Neural crest cell (in vitro differentiated cells): ENCODE measurements at places on chromosomes 5 and 9. TPM values are rescaled to one million over a fixed set of nuclear protein-coding genes. Genes with fewer than 3 reads are reported as not detected.
A peak's percentile ranks its signal among the peaks of the same experiment; 100 is the strongest.

DNA sequence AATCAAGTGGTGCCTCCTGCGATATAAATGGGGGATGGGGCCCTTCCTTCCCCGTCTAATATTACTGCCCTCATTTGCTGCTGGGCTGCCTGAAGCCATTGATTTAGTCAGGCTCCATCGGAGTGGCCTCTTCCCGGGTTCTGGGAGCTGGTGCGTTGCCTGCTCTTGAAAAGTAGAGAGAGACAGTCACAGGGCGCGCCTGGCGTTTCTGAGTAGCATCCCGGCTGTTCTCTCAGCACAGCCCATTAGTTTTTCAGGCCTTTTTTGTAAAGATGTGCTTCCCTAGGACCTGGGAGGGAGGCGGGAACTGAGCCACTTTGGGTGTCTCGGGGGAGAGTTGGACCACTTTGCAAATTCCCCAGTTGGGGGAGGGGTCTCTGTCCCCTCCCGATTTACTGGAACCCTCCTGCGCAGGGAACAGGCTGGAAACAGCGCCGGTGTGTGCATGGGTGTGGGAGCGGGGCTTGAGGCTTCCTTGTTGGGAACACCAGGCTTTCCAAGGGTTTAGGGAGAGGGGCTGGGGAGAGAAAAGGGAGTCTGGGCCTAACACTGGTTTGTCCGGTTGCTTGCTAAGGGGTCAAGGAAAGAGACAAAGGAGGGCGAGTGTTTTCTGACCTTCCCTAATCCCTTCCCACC is 4.7 kb downstream of the PRDM6 start:
- peaks cover 96% of the 10 kb centered on the region for H3K27me3 ChIP-seq
- H3K27ac ChIP-seq = no peak overlapping the region
- peaks cover 16% of the 10 kb centered on the region for H3K4me1 ChIP-seq
- no peaks in the 10 kb centered on the region for H3K36me3 ChIP-seq
- H3K4me3 ChIP-seq = peak overlapping the region; percentile 65

DNA sequence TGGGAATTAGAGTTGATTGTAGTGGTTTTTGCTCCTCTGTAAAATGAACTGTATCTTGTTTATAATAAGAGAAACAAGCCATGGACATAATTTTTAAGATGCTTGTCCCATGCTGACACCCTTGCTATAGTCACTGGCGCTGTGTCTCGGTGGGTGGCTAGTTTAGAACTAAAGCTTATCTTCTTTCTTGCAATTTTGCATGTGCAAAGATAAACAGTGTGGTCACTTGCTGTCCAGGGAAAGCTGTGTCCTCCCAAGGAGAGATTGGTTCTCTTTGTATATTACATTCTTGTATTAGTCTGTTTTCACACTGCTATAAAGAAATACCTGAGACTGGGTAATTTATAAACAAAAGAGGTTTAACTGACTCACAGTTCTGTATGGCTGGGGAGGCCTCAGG is 143.8 kb downstream of the MELK start:
- no peaks in the 10 kb centered on the region for H3K4me1 ChIP-seq
- H3K36me3 ChIP-seq = no peaks in the 10 kb centered on the region
- H3K4me3 ChIP-seq = no peak overlapping the region
- H3K27me3 ChIP-seq = peaks cover 20% of the 10 kb centered on the region
- DNase-seq = no peak

DNA sequence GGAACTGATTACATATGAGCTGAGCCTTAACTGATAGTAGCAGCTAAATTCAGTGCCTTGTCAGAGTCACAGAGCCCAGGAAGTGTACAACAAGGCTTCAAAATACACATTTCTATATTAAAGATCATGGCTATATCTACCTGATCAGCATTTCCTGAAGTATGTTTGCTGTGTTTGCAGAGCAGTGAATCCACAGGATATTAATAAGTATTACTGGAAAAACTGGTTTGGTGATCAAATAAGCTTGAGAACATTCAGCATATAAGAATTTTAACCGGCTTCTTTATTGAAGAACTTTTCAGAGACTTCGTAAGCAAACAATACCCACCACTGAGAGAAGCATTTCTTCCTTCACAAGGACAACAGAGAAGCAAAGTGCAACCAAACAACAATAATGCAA is 227.0 kb downstream of the ELAVL2 start:
- no peaks in the 10 kb centered on the region for H3K27me3 ChIP-seq
- H3K4me1 ChIP-seq = peaks cover 13% of the 10 kb centered on the region
- H3K36me3 ChIP-seq = no peaks in the 10 kb centered on the region
- no peak overlapping the region for H3K4me3 ChIP-seq
- H3K27ac ChIP-seq = no peak overlapping the region

DNA sequence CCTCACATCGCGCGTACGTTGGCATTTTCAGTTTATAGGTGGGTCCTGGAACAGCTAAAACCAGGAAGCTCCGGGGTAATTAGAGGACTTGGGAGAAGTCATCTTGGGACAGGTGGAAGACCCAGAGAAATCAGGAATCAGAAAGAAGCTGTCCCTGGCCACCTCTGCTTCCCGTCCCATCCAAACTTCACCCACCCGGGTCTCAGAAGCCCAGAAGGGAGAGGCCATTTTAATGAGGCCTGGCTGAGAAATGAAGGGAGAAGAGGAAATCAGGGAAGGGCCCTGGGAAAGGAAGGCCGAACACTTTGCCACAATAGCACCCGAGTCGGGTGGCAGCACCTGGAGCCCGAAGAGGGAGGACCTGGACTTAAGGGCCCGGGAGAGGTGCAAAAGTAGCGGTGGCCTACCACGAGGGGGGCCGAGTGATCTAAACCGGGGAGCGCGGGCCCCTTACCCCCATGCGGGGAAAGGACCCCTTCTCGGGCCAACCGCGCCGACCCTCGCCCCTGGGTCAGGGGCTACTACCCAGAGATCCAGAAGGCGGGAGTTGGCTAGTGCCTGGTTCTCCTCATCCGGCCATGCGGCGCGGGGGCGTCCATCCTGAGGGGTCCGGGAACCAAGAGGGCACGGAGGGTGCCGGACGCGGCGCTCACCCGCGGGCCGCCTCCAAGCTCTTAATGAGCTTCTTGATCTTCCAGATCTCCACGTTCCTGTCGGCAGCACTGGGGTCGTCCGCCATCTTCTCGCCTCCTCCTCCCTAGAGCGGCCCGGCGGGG is 668 bp downstream of the ETF1 start:
- H3K4me1 ChIP-seq = peaks cover 55% of the 10 kb centered on the region
- H3K27me3 ChIP-seq = no peaks in the 10 kb centered on the region
- H3K4me3 ChIP-seq = peak overlapping the region; percentile 100
- H3K36me3 ChIP-seq = peaks cover 7% of the 10 kb centered on the region
- no peak for DNase-seq

DNA sequence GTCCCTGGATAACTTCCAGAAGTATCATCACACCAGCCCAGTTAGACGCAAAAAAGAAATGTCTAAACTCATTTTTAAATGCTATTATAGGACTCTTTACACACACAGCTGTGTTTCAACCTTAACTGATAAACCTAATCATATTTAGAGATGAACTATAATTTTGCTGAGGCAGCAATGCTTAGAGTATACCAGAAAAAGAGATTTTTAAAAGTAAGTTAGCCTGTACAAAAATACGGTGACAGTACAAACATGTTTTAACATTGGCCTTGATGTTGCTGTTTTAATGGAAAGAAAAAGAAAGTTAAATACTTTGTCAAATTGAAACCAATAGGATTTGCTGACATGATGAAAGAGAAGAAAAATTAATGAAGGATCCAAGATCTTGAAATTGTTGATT is 1341.2 kb upstream of the CDH6 start:
- no peaks in the 10 kb centered on the region for H3K36me3 ChIP-seq
- H3K27ac ChIP-seq = no peak overlapping the region
- H3K27me3 ChIP-seq = no peaks in the 10 kb centered on the region
- no peak overlapping the region for H3K4me3 ChIP-seq
- DNase-seq = no peak
- H3K4me1 ChIP-seq = no peaks in the 10 kb centered on the region

- peak overlapping the region; percentile 9 for H3K27ac ChIP-seq
- H3K27me3 ChIP-seq = no peaks in the 10 kb centered on the region
- peaks cover 51% of the 10 kb centered on the region for H3K36me3 ChIP-seq
- no peaks in the 10 kb centered on the region for H3K4me1 ChIP-seq
- no peak for DNase-seq
Observed at GRCh38 chr5:131406975-131407638, 143.3 kb downstream of the CDC42SE2 start.

- no peaks in the 10 kb centered on the region for H3K4me1 ChIP-seq
- no peaks in the 10 kb centered on the region for H3K27me3 ChIP-seq
- DNase-seq = no peak
- no peak overlapping the region for H3K27ac ChIP-seq
- H3K4me3 ChIP-seq = no peak overlapping the region
Observed at GRCh38 chr9:115353681-115354080, 235.7 kb upstream of the TNC start.

DNA sequence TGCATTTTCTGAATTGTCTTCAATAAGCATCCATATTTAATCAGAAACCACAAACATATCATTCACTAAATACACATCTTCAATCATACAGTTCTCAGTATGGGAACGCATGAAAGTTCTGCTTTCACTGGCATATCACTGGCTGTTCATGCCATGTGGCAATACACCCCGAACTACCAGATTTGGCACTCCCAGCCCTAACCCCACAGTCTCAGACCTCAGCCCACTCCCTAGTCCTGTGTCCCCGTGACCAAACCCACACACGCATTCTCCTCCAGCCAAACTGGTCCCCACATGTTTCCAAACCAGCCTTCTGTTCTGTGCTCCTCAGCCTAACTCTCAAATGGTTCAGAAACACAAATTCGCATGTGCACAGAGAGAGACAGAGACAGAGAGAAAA is 20.6 kb downstream of the KCNMB1 start:
- no peaks in the 10 kb centered on the region for H3K4me1 ChIP-seq
- no peaks in the 10 kb centered on the region for H3K27me3 ChIP-seq
- no peak overlapping the region for H3K4me3 ChIP-seq
- no peak overlapping the region for H3K27ac ChIP-seq
- H3K36me3 ChIP-seq = no peaks in the 10 kb centered on the region
- DNase-seq = no peak

DNA sequence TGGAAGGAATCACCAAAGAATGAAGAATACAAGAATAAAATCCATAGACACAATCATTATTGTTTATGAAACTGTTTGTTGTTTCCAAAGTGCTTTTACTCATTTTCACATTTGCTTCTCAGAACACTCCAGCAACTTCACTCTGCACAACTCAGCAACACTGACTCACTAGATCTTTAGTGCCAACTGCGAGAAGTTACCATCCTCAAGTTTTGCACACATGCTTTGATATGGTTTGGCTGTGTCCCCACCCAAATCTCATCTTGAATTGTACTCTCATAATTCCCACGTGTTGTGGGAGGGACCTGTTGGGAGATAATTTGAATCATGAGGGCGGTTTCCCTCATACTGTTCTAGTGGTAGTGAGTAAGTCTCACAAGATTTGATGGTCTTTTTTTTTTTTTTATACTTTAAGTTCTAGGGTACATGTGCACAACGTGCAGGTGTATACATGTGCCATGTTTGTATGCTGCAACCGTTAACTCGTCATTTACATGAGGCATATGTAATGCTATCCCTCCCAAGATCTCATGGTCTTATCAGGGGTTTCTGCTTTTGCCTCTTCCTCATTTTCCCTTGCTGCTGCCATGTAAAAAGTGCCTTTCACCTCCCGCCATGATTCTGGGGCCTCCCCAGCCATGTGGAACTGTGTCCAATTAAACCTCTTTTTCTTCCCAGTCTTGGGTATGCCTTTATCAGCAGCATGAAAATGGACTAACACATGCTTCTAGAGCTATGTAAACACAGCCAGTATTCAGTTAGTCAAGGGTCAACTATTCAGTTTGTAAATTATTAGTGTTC is 36.9 kb downstream of the CLINT1 start:
- peak overlapping the region; percentile 14 for H3K27ac ChIP-seq
- no peaks in the 10 kb centered on the region for H3K27me3 ChIP-seq
- H3K4me3 ChIP-seq = no peak overlapping the region
- no peak for DNase-seq
- peaks cover 29% of the 10 kb centered on the region for H3K4me1 ChIP-seq

GRCh38 chr5:133396814-133397213 is 215.5 kb downstream of the FSTL4 start:
- H3K4me1 ChIP-seq = peaks cover 30% of the 10 kb centered on the region
- peak overlapping the region; percentile 46 for H3K4me3 ChIP-seq
- DNase-seq = no peak

DNA sequence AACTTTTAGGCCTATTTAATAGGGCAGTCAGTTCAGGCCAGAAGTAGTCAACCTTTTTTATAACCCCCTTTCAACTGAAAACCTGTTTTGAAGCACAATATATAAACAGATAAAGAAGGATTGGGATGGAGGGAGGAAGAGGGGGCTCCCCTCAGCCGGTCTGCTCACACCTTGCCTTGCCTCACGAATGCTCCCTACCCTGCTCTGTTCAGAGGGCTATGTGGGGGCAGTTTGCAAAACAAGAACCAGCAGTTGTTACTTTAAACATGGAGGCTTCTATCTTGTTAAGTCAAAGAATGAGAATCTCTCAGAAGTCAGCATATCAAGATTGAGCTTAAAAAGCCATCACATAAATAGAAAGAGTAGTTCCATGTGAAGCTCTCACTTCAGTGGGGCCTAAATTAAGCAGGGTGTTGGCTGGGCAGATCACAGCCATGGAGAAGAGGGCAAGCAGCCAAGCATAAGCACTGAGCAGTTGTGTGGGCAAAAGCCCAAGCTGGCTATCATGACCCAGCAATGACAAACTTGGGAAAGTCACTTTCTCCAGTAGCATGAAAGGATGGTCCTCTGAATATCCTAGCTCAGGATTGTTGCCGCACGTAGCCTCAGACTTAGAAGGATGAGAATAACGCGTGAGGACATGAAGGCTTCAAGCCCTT is 70.6 kb downstream of the ALDH1A1 start:
- H3K4me1 ChIP-seq = no peaks in the 10 kb centered on the region
- no peak overlapping the region for H3K27ac ChIP-seq
- no peak overlapping the region for H3K4me3 ChIP-seq
- H3K27me3 ChIP-seq = no peaks in the 10 kb centered on the region
- H3K36me3 ChIP-seq = no peaks in the 10 kb centered on the region

- peaks cover 20% of the 10 kb centered on the region for H3K27me3 ChIP-seq
- peaks cover 21% of the 10 kb centered on the region for H3K4me1 ChIP-seq
- H3K36me3 ChIP-seq = no peaks in the 10 kb centered on the region
- H3K4me3 ChIP-seq = no peak overlapping the region
- H3K27ac ChIP-seq = no peak overlapping the region
Observed at GRCh38 chr5:175385691-175386362, 58.2 kb downstream of the DRD1 start.

- no peaks in the 10 kb centered on the region for H3K27me3 ChIP-seq
- no peak for DNase-seq
- no peaks in the 10 kb centered on the region for H3K36me3 ChIP-seq
- H3K4me3 ChIP-seq = no peak overlapping the region
Observed at GRCh38 chr5:52497133-52497693, 290.5 kb upstream of the ITGA1 start.

- DNase-seq = no peak
- H3K27me3 ChIP-seq = peaks cover 64% of the 10 kb centered on the region
- no peaks in the 10 kb centered on the region for H3K36me3 ChIP-seq
- H3K4me1 ChIP-seq = peaks cover 8% of the 10 kb centered on the region
- H3K27ac ChIP-seq = no peak overlapping the region
- H3K4me3 ChIP-seq = peak overlapping the region; percentile 61
Observed at GRCh38 chr9:127923046-127923445, 6.2 kb upstream of the ST6GALNAC4 start.

The NUTM2F gene
- 0.09 TPM in 1 of 2 replicates, not detected in the other for total RNA-seq

The MATR3 gene
- 321 and 329 TPM in 2 replicates for total RNA-seq

The TLE4 gene
- 83.4 and 85.8 TPM in 2 replicates for total RNA-seq

The KLHL9 gene
- total RNA-seq = 31.0 and 31.7 TPM in 2 replicates

The TEX48 gene
- total RNA-seq = not detected in 2 replicates

The PKD2L2 gene
- not detected in 2 replicates for total RNA-seq

The FOXD1 gene
- total RNA-seq = 0.28 and 0.39 TPM in 2 replicates

The SMIM33 gene
- total RNA-seq = not detected in 2 replicates

The FBP2 gene
- total RNA-seq = not detected in 2 replicates

The GABRA6 gene
- not detected in 2 replicates for total RNA-seq
